T47D (cell line): ENCODE measurements at places on chromosomes 16 and 17.

DNA sequence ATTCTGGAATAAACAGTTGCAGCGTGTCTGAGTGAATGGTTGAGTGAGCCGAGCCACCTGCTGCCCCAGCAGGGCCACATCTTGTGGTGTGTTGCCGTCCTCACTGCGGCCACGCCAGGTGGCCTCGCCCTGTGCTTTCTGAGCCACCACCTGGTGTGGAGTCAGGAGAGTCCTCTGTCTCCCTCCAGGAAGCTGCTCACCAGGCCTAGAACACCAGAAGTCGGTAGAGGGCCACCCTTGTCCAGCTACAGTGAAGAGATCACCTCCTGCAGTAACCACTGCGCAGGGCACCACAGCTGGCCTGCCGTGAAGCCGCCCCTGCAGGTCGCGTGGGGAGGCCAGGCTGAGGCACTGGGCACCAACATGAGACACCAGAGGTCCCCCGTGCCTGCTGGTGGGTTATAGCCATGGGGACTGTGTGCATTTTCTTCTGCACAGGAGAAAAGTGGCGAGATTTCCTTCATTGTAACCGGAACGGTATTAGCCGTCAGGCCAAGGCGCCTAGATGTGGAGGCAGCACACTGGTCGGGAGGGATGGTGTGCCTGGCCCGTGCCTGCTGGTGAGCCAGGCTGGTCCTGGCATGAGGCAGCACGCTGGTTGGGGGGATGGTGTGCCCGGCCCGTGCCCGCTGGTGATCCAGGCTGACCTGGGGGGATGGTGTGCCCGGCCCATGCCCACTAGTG lies 28.9 kb upstream of the FOXK2 start:
- no peak for DNase-seq

GRCh38 chr17:78539781-78540180 lies 37.4 kb downstream of the DNAH17 start:
- no peak for DNase-seq

DNA sequence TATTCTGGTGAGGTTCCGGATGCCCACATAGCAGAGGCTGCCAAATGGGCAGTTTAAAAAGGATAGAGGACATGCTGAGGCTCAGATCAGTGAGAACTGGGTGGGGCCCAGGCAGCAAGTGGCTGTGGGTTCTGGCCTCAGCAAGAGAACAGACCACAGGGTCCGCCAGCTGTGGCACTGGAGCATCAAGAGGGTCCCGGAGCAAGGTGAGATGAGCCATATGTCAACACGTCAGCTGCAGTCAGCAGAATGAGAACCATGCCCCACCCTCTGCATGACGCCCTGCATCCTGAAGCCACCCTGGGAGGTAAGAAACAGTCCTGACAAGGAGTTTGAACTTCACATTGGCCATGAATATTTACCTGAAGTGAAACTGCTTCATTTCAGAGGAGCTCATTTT lies 20.1 kb upstream of the CCL5 start:
- DNase-seq: no peak

DNA sequence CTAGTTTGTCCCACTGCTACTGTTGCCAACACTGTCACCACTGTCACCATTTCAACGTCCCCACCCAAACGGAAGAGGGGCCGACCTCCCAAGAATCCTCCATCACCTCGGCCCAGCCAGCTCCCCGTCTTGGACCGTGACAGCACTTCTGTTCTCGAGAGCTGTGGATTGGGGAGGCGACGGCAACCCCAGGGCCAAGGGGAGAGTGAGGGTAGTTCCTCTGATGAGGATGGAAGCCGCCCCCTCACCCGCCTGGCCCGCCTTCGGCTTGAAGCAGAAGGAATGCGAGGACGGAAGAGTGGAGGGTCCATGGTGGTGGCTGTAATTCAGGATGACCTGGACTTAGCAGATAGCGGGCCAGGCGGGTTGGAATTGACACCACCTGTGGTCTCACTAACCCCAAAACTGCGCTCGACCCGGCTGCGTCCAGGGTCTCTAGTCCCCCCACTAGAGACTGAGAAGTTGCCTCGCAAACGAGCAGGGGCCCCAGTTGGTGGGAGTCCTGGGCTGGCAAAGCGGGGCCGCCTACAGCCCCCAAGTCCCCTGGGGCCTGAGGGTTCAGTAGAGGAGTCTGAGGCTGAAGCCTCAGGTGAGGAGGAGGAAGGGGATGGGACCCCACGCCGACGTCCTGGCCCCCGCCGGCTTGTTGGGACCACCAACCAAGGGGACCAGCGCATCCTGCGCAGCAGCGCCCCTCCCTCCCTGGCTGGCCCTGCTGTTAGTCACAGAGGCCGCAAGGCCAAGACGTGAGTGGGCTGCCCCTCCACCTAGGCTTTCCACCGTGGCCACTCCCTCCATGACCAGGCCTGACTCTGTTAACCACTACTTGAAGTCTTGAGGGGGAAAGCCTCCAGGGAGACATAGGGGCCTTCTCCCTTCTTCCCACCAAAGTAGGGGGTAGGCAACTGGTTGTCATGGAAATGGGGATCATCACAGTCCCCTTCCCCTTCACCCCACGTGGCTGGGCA lies 9.0 kb upstream of the PHKG2 start:
- DNase-seq: no peak

DNA sequence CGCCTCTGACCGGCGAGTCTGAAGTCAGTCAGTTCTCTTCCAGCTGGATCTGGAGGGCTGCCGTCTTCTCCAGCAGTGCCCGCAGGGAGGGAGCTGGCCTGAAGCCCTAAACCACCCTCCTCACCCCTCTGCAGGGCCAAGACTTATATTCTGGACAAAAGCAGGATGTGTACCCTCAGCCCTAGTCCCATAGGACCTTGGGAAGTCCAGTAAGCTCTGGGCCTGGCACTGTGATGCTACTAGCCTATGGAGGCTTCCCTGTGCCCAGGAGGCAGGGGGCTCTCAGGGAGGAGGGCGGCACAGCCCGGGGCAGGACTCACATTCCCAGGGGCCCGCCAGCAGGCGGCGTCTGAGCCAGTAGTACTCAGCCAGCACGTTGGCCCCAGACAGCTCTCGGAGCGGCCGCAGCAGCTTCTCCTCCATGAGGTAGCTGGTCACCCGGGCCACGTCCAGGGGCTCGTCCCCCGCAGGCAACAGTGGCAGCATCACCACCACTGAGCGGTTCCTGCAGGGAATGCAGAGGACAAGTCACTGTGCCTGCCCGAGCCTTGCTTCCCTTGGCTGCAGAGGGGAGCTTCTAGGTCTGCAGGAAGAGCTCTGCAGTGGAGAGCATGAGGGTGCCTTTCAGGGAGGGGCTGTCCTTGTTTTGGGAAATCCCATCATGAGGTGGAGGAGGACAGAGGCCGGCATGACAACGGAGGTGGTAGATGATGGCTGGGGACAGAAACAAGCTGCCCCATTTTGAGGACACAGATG lies 41.7 kb downstream of the RMI2 start:
- no peak for DNase-seq

DNA sequence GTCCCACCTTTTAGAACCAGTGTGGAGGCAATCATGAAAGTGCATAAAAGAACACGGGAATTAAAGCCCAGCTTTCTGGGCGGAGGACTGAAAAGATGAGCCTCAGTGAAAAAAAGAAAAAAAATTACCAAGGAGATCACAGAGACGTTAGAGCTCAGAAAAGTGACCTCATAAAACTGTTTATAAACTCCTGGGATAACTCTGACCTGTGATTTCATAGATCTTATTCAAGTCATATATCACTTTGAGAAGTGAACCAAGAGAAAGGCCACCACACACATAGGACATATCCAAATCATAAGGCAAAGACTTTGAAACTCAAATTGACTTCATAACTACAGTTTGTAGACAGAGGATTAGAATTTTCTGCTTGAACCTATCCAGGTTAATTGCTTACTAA lies 90.1 kb downstream of the KCNJ2 start:
- DNase-seq: no peak

- no peak for DNase-seq
Observed at GRCh38 chr16:10847176-10847575, 28.6 kb upstream of the TVP23A start.

DNA sequence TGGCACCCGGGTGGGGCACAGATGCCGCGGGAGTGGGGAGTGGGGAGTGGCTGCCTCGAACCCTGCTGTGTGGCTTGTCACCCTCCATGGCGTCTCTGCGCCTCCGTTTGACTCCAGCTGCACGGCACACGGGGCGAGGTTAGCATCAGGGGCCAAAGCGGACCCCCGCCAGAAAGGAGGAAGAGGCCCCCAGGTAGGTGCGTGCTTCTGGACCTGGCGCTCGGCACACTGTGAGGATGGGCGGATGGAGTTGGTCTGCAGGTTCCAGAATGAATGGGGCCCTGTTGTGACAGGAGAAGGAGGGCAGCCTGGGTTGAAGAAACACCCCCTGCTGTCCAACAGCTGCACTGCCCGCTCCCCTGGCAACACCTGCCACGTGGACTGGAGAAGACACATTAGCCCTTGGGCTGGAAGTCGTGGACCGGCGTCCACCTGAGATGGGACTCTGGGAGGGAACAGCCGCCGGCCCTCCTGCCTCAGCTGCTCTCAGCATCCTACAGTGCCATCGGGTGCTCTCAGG lies 9.4 kb upstream of the FASN start:
- peak; percentile 33 for DNase-seq

GRCh38 chr17:65704731-65705130 lies 143.3 kb upstream of the AXIN2 start:
- DNase-seq: no peak

DNA sequence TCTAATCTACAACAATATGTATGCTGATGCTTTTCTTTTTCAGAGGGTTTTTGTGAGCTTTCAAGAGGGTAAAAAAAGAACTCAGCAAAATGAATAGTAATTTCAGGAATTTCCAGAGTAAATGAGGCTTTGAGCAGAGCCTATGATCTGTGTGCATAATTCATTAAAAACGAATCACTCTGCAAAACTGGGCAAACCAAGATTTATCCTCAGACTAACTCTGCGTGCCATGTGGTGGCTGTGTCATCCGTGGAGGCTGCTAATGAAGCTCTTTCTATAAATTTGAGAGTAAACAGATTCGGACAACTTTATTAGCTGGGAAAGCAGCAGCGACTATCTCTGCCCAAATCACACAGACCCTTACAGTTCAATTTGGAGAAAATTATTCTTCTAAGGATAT lies 83.8 kb downstream of the FOXL1 start:
- DNase-seq: no peak

DNA sequence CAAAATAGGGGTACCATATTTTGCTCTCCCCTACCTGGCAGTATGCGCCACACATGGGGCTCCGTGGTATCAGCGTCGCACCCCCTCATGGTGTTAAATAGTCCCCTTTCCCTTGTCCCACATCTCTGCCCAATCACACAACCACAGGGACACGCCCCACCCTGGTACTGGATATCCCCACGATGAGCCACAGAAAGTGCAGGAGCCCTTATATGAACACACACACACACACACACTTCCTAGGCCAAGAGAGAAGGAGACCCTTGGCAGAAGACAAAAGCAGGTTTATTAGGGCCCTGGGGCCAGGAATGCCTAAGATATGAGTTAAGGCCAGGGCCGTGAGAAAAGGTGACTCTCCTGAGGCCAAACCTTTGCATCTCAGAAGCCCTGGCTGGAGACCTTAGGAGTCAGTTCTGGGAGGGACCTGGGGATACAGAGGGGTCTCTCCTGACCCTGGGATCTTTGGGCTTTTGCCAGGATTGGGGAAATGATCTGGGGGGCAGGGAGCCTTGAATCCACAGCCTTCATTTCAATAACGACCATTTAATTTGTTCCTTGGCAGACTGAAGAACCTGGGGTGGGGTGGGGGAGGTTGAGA lies 11.6 kb downstream of the COPZ2 start:
- no peak for DNase-seq

DNA sequence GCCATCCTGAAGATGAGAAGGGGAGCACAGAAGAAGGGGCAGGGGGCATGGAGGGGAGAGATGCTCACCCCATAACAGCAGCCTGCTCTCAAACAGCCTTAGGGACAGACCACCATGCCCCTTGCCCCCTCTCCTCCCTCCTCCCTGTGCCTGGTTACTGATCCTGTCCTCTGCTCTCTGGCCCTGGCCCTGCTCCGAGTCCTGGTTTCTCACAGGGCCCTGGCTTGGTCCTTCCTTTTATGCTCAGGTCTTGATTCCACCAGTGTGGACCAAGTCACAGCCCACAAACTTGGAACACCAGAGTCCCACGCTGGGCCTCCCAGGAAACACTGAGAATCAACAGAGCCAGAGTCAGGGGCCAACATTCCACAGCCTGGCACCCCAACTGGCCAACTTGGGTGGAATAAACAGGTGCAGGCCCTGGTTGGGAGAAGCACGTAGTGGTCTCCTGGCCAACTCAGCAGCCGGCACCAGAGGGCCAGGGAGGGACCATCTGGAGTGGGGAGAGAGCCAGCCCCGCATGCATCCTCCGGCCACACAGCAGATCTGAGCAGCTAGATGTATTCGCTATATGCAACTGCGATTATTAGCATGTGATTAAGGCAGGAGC lies 44.9 kb upstream of the CDC42EP4 start:
- DNase-seq: no peak

DNA sequence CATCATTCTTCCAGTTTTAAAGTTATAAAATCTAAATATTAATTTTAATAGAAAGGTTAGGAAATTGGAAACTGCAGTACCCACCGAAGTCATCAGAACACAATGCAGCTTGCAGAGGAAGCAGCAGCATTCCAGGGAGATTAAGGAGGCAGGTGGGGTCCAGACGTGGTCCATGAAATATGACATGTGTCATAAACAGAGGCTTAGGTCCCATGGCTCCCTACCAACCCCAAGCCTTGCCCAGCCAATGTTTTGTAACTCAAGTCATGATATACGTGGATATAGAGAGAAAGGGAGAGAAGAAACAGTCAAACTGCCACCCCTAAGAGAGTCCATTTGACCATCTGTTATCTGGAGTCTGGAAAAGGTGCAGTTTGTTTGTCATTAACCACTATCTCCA lies 670.0 kb downstream of the TOX3 start:
- DNase-seq: no peak

DNA sequence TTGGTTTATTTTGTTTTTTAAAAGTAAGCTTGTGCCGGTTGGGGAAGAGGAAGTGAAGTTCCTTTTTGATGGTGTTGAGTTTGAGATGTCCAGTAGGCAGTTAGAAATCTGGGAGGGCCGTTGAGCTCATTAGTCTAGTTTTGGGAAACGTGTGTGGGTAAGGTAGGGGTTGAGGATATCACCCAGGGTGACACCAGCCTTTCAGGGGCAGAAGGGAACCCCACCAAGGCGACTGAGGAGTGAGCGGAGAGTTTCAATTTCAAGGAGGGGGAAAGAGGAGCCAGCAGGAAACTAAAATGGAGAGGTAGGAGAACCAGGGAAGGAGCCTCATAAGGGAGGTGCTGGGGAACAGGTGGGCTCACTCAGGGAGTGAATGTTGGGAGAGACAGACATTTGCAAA lies 22.7 kb downstream of the HAPSTR1 start:
- DNase-seq: no peak

GRCh38 chr16:80695020-80695419 lies 109.4 kb downstream of the CDYL2 start:
- no peak for DNase-seq

DNA sequence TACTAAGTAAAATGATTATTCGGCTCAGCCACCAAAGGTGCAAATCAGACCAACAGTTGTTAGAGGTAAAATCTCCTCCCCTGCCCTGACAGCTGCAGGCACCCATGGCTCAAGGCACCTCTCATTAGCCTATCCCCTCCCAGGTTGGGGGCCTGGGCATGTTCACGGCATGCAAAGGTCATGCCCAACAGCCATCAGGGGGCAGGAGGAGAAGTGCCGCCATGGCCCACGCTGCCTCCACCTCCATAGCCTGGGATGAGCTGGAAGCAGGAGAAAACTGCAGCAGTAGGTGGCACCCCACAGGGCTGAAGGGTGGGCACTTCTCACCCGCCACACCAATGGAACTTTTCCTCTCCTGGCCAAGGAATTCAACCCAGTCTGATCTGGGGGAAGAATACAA lies 146.4 kb upstream of the COX10 start:
- no peak for DNase-seq
